Stimulated activated CD8-positive, alpha-beta memory T cell treated with anti-CD3 and anti-CD28 coated beads, Interleukin-12 subunit alpha, Interleukin-12 subunit beta, amount 100 ng/mL, for 1 hour (primary cell): ENCODE measurements at places on chromosomes 16 and 17.

DNA sequence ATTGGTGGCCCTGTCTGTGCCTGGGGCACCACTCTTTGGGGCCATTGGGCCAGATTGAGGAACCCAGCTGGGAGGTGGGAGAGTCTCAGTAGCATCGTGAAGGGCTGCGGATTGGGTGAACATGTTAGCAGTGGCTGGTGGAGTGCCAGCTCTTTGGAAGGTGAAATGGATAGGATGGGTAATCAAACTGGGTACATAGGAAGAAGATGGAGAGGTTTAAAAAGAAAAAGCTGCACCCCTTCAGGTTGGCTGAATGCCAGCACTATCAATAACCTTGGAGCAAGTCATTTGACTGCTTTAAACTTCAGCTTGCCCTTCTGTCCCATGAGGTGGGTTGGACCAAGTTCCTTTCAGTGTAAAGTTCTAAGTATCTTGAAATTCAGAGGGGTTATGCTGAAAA is 95.0 kb downstream of the RPTOR start:
- DNase-seq, result no peak

- no peak for DNase-seq
These were observed 787 bp downstream of the CDH11 start for GRCh38 chr16:65120831-65121721.

DNA sequence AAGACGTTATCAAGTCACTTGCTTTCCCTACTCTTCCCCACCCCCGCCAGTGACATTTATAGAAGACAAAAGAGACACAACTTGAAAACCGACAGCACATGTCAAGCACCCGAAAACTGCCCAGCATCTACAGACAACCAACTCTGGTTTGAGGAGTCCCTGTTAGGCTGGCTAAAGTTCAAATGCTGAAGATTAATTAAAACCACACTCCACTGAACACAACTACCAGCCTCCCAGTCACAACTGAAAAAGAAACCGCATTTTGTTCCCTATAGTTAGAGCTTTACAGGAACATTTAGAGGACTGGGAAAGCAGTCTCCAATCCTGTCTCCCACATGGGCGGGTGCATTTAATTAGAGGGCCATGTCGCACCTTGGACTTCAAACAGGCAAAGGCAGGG is 73.0 kb upstream of the COX10 start:
- no peak for DNase-seq

DNA sequence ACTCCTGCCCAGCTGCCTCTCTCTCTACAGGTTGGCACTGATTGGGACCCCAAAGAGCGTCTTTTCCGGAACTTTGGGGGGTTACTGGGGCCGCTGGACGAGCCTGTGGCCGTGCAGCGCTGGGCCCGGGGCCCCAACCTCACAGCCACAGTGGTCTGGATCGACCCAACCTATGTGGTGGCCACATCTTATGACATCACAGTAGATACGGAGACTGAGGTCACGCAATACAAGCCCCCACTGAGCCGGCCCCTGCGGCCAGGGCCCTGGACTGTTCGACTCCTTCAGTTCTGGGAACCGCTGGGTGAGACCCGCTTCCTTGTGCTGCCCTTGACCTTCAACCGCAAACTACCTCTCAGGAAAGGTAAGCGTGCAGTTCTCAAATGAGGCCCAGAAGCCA is 12.3 kb downstream of the XYLT2 start:
- no peak for DNase-seq

GRCh38 chr16:54812229-54812628 is 118.4 kb upstream of the IRX5 start:
- no peak for DNase-seq

GRCh38 chr17:79223471-79223870 is 148.8 kb downstream of the ENGASE start:
- no peak for DNase-seq

DNA sequence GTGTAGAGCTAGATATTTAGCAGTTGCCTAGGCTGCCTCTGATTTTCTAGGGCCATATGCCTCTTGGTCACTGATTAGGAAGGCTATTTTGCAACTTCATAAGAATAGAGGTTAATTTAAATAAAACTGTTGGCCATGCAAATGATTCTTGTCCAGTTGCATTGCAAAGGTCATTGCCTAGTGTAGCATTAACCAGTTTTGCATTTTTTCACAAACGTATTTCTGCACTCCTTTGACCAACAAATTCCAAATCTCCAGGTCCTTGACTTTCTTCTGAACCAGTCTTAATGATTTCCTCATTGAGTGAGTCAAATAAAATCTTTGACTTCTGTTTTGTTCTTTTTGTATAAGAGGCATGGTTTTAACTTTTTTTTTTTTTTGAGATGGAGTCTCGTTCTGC is 33.5 kb downstream of the ERCC4 start:
- no peak for DNase-seq

DNA sequence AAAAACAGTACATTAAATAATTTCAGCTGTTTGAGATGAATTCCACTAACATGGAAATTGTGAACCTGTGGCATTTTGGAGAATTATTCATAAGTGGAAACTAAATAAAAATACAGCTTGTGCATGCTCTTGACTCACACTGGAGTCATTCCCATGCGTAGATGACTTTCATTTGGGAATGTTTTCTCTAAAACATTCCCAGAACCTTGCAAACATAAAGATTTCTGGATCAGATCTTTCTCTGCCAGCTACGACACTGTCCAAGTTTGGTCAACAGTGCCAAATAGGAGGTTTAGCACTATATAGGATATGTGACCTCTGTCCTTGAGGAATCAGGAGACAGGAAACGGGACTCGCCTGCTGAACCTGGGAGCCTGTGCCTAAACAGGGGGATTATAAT is 400.9 kb downstream of the SLC39A11 start:
- DNase-seq, result no peak

DNA sequence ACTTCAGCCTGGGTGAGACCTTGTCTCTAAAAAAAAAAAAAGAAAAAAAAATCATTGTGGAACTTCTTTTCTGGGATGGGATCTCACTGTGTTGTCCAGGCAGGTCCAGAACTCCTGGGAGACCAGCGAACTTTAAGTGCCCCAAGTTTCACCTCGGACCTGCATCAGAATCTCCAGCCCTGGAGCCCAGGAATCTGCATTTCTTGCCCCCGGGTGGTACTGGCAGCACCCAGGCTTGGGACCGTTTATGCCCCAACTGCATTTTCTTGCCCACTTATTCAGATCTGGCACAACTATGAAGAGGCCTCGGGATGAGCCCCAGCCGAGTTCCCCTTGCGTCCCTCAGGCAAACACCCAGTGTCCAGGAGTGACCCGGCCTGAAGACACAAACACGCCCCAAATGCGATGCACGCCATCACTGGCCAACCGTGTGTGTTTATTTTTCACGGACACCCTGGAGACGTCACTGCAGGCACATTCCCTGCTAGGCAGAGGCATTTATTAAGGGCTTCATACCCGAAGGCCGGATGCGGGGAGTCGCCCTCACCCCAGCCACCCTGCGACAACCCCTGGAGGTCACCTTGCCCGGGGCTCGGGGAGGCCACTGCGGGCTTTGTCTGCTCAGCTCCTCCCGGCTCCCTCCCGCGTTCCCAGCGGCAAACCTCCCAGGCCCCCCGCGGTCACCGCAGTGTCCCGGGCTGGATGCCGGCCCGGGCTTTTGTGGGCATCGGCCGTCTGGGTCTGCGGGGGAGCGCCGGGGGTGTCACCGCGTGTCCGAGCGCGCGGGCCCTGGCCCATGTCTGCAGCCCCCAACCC is 684 bp upstream of the SPIRE2 start:
- no peak for DNase-seq

GRCh38 chr17:31072186-31072585 is 22.6 kb upstream of the NF1 start:
- no peak for DNase-seq

- DNase-seq, result no peak
These were observed 352.6 kb downstream of the SEC14L1 start for GRCh38 chr17:77493238-77493820.

DNA sequence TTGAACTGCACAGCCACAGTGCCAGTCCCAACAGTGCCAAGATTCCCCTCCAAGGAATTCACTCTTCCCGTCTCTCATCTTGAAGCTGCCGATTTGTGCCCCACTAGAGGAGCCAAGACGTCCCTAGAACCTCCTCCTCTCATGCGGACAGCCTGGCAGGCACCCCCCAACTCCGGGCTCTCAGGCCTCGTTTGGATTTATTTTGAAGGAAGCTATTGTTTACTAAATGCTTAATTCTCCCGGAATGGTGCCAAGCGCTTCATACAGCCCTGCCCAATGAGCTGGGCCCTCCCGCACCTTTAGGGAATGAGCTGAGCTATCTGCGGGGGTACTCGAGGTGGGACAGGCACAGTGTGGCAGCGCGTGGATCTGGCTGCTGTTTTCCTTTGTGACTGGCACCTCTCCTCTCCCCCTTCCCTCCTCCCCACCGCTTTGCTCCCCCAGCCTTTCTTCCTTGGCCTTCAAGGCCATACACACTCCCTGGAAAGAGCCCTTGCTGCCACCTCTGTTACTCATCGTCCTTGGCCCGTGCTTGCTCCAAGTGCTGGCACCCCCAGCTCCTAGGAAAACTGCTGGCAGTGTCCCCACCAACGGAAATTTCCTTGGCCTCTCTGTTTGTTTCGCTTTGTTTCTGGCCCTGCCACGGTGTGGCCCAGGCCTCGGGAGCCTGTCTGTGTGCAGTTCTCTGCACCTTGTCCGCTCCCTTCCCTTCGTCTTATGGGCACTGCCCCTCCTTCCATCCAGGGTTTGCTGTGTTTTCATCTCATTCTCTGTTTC is 49.9 kb upstream of the CDR2 start:
- DNase-seq, result no peak

GRCh38 chr16:69438465-69438864 is 14.0 kb downstream of the CYB5B start:
- no peak for DNase-seq

GRCh38 chr17:8801135-8801840 is 2.1 kb upstream of the MFSD6L start:
- DNase-seq, result no peak

DNA sequence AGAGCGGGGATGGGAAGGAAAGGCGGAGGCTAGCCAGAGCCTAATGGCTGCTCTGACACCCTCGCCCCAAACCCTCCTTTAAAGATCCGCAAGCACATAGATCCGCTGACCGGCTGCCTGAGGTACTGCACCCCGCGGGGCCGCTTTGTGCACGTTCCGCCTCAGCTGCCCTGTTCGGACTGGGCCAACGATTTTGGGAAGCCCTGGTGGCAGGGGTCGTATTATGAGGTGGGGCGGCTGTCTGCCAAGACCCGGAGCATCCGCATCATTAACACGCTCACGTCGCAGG is 663 bp downstream of the CYB5D1 start:
- DNase-seq, result no peak

GRCh38 chr17:57484081-57484666 is 227.9 kb downstream of the MSI2 start:
- DNase-seq, result no peak

DNA sequence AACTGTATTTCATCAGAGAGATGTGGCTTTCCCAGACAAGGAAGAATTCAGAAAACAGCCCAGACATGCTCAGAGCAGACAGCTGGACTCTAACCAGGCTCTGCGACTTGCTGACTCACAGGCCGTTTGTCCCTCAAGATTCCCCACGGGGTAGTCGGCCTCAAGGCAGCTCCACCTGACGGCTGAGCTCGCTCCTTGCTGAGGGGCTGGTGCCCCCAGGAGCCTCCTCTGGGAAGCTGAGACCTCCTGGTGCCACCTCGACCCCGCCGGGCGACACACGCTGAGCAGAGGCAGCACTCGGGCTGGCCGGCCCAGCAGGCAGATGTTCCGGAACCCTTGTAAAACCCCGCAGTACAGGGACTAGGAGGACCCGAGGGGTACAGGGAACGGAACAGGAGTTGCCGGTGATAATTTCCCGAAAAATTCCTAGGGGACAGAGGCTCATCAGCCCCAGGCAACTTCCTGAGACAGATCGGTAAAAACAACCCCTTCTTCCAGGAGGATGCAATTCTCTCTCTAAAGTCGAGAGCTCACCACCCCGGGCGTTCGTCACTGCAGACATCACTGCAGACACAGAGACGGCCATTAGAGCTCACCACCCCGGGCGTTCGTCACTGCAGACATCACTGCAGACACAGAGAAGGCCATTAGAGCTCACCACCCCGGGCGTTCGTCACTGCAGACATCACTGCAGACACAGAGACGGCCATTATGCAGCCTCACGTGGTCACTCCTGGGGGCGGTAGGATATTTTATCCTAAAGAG is 19.9 kb downstream of the RPH3AL start:
- DNase-seq, result no peak

DNA sequence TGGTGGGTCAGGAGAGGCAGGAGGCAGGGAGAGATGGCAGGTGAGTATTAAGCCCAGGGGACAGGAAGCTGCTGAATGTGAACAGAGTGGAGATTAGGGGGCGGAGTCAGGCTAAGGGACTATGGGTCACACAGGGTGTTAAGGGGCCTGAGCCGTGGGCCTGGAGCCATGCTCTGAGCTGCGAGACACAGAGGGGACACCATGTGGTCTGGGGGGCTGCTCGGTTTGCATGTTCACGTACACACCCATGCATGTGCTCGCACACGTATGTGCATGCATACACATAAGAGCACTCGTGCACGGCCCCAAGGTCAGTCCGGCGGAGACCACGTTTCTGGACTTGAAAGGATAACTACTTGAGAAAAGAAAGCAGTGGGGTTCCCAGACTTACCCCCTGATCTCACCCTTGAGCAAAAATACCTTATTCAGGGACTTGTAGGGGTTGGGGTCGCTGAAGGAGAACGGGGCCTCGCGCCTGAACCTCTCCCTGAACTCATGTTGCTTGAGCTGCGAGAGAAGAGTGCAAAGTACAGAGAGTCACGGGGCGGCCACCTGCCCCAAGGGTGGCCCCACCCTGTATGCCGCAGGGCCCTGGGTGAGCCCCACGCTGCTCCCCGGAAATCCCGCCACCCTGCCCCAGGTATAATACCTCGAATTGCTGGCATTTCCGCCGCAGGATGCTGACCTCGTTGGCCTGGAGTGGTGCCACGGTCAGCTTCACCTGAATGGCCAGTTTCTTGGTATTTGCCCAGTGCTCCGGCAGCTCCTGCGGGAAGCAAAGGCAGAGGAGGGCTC is 50.8 kb downstream of the DNAH17 start:
- DNase-seq, result no peak

GRCh38 chr17:76581515-76581914 is 4.1 kb downstream of the ST6GALNAC2 start:
- no peak for DNase-seq

- no peak for DNase-seq
These were observed 18.9 kb downstream of the UNC45B start for GRCh38 chr17:35166526-35166925.

DNA sequence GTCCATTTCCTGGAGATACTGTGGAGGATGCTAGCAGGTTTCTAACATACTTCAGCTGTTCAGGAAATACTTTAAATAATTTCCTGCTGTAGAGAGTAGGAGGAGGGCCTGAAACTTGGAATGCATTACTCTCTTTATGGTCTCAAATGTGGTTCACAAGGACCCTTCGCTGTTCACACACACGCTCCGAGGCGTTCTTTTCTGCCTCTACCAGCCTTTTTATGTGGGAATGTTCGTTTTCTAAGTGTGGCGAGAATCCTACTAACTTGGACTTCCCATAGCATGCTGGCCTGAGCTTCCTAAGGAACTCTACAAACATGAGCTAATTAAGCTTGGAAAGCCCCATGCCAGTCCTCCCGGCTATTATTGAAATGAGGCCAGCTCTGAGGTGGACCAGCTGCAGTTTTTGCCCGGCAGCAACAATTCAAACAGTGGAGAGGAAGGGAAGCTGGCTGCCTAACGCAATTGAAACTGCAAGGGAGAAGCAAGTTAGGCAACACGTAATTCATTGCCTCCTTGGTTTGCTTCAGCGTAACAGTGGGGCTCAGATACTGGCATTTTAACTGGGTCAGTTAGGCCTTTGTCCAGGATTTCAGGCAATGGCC is 18.9 kb downstream of the KPNA2 start:
- DNase-seq, result no peak

GRCh38 chr16:79155904-79156303 is 444.6 kb downstream of the MAF start:
- no peak for DNase-seq
